Stimulated activated CD4-positive, alpha-beta T cell treated with anti-CD3 and anti-CD28 coated beads, Interleukin-15, amount 100 ng/mL, for 1 hour (primary cell): ENCODE measurements at places on chromosomes 11 and 22.

GRCh38 chr11:94513091-94513490, 830 bp downstream of the C11orf97 start:
- DNase-seq = no peak

DNA sequence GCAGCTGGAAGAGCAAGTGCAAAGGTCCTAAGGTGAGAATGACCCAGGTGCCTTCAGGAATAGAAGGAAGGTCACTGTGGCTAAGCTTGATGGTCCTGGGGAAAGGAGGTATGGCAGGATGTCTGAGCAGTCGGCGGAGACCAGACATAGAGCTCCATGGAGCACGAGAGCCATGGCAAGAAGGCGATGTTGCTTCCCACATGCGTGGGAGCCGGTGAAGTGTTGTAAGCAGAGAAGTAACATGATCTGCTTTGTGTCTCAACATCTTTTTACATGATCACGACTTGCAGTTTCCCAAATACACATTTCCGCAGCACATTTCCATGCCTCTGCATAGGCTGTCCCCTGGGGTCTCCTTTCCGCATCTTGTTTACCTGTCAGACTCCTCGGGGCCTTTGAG, 231.9 kb downstream of the KIRREL3 start:
- no peak for DNase-seq

DNA sequence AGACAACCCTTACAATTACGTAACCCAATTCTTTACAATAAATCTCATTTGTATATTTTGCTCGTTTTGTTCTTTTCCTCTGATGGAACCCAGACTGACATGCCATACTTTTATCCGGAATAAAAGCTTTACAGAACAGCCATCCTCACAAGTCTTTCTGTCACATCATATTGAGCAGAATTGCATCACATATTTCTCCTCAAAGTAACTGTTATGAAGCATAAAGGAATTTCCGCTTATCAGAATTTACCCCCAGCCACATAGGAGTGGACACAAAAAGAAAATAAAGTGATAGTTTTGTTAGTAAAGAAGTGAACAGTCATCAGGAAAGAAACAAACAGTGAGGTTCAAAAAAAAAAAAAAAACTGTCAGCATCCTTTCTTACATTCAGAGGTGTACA, 539.5 kb upstream of the LUZP2 start:
- DNase-seq = no peak

GRCh38 chr11:119520966-119521365, 98.0 kb upstream of the THY1 start:
- no peak for DNase-seq

- no peak for DNase-seq
Observed at GRCh38 chr22:30718938-30719337, 24.3 kb downstream of the OSBP2 start.

DNA sequence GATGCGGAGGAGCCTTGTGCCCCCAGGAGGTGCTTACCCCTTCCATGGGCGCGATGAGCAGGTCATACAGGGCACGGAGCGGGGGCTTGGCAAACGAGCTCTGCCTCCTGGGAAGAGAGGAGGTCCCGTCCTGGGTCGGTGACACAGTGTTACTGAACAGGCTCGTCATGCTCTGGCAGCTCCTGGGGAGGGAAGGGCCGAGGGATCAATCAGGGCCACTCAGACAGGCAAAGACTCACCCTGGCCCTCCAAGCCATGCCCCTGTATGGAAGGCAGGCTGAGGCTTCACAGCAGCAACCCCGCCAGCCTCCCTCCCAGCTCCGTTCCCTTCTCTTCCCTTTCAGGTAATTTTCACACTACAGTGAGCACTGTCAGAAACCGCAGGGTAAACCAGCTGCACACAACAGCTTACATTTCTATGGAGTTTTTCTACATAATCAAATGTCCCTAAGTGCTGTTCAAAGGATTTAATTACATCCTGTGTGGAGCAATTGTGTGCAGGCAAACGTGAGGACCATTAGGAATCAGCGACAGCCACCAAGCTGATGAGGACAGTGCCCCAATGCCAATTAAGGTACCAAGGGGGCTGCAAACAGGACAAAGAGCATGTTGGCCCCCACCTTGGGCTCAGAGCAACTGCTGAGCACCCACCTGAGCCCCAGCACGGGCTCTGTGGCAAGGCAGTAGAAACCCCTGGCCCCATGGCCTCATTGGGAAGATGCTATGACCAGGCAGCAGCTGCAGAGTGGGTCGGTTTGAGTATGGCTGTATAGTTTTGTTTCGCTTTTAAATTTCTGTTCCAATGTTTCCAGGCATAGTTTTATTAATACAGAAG, 95.4 kb upstream of the PITPNB start:
- DNase-seq = no peak

DNA sequence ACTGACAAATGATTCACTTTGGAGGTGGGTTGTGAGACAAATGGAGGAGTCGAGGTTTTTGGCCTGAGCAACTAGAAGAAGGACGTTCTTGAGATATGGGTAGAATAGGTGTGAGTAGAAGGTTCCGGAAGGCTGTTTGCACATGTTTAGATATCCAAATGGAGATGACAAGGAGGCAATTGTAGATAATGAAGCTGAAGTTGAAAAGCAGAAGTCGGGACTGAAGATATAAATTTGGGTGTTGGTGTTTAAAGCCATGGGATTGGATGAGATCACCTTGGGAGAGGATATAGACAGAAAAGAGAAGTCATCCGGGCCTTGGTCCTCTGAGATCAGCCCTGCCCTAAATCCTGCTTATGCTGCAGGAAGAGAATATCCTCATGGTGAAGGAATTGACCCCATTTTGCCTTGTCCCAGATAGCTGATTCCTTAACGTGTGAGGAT, 75.5 kb upstream of the CD44 start:
- DNase-seq = no peak

- DNase-seq = no peak
Observed at GRCh38 chr22:44220727-44221680, 40.3 kb downstream of the PARVG start.

DNA sequence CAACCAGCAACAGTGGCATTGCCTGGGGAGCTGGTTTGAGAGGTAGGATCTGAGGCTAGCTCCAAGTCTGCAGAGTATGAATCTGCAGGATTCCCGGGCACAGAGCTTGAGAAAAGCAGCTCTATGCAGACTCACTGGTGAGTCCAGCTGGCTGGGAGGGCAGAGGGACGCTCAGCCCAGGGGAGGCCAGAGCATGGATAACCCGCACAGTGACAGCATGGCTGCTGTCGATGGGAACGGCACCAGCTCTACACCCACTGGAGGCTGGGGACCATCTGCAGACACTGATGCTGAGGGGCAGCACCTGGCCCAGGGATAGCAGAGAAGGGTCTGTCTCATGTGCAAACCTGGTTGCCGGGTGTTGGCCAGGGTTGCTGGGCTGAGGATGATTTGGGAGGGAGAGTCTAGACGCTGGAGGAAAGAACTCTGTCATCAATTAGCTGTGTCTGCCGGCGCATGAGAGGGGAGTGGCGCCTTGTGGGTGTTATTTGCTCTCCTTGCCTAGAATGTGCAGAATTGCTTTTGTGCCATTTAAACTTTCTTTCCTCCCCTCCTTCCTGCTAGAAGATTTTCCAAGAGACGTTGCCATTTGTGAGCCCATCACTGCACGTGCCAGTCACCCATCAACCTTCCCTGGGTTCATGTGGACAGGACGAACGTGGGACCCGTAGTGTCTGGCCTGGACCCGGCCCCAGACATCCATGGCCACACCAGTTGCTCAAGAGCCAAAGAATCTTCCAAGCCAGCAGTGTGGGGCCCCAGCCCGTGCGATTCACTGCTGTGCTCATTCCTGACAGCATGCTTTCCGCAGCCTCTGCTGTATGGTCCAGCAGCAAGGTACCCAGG, 19.1 kb upstream of the LINC01488 start:
- DNase-seq = no peak

DNA sequence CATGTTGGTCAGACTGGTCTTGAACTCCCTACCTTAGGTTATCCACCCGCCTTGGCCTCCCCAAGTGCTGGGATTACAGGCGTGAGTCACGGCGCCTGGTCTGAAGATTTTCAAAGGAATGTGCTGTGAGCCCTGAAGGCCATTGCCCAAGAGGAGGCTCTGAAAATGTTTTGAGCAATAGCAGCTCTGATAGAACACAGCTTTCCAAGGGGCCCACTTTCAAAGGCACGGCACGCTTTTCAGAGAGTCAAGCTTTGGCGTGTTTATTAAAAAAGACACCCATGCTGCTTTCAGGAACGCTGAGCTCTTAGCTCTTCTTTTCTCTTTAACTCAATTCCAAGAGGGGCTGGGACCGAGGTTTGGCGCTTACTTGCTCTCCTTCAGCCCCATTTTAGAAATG, 73.8 kb upstream of the CDON start:
- no peak for DNase-seq

DNA sequence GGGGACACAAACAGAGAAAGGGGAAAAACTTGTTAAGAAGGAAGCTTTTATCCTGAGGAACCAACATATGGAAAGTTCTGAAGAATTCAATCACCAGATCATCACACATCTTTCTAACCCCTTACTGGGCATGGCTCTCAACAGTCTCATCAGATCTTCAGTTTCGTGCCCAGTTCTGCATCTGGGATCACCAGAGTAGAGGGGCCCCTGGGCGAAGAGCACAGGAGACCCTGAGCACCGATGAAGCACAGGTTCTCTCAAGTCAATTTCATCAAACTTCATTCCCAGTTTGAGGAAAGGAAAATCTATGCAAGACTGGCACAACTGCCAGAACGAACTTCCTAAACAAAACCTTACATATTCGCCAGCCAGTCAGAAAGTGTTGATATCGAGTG, 8.5 kb upstream of the PYGM start:
- no peak for DNase-seq

GRCh38 chr22:38282397-38282796, 9.6 kb upstream of the TMEM184B start:
- no peak for DNase-seq

DNA sequence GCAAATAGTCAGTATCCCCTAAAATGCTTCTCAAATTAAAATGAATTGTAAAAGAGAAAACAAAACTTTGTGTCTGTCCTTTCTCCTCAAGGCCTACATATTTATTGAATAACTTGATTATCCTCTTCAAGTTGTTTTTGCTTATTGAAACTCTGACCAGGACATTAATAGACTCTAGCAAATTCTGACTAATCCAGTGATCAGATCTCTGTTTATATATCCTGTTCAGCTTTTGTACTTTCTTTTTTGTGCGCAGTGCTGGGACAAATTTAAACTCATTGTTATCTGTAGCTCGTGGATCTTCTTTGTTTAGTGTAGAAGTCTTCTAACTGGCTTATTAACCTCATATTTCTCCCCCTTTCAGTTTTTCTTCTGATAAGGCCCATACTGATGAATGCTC, 139.9 kb upstream of the SORL1-AS1 start:
- DNase-seq = no peak

DNA sequence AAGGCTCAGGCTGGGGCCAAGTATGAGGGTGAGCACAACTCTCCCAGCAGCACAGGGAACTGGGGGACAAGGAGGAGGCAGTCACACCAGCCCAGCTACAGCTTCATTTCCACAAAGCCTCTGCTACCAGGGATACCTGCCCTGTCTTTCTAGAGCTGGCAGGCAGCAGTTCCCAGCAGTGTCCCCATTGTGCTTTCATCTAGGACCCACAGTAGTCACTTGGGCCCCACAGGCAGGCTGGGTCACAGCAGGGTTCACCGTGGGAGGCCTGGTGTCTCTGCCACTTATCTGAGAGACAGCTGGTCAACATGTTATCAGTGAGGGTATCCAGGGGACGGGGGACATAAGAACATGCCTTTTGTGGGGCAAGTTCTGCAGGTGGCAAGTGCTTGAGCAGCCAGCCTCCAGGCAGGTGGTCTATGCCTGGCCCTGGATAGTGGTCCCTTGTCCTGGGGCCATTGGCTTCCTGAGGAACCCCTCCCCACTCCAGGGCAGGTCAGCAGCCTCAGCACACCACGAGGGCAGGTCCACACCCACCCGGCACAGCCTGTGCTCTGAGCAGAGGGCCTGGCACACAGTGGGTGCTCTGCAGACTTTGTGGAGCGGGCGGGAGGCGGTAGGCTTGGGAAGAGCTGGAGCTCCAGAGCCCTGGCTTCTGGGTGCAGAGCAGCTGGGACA, 29.9 kb downstream of the GNAZ start:
- no peak for DNase-seq

DNA sequence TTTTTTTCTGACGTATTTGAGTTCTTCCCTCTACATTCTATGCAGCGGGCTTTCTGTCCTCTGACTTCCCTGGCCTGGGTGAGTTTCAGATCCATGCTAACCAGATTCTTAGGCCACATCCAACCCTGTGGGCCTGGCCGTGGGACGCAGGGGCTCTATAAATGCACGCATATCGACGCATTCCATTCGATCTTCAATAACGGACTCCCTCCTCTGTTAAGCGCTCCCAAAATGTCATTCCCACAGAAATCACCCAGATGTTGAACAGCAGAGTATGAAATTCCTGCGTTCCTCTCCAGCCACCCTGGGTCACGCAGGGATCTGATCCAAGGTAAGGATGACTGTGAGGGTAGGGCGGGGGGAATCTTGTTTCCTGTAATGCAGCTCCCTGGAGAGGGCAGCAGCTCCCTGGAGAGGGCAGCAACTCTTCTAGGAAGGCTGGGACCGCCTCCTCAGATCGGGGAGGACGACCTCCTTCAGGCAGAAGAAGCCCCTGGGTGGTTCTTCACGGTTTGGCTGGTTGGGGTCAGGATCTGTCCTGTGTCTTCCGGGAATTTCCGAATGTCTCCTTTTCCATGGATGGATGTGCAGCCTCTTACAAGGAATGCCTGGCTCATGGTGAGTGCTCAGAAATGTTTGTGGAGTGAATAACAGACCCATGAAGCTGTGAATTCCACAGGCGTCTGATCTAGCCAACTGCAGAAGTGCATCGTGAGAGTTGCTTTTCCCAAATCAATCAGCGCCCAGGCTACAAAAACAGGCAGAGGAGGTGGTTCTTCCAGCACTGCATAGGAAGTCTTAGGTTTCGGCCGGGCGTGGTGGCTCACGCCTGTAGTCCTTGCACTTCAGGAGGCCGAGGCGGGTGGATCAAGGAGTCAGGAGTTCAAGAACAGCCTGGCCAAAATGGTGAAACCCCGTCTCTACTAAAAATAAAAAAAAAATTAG, 12.2 kb downstream of the MRGPRD start:
- DNase-seq = no peak

GRCh38 chr22:39625569-39626537, 55.3 kb downstream of the CACNA1I start:
- no peak for DNase-seq

GRCh38 chr11:80822308-80822707, 1381.5 kb upstream of the TENM4 start:
- no peak for DNase-seq

DNA sequence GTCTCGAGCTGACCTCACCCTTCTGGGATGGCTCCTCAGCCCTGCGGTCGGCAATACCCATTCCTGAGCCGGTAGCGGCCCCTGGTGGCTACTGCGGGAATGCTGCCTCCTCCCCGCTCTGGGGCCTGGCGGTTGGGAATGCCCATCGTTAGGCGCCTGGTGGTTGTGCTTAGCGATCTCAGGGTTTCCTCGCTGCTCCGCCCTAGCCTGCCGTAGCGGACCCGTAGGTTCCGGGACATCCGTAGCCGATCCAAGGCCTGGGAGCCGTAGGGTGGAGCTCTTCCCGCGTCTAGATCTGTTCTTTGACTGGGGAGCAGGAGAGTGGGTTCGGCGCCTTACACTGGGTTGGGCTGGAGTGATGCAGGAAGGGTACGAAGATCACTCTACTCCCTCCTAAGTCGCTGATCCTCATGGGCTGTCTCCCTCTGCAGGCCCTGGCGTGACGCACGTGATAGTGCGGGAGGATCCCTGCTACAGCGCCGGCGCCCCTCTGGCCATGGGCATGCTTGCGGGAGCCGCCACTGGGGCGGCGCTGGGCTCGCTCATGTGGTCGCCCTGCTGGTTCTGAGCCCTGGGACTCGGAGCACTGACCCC, 14.8 kb downstream of the PLEKHB1 start:
- DNase-seq = peak; percentile 85

- DNase-seq = no peak
Observed at GRCh38 chr11:129933262-129933661, 37.9 kb upstream of the NFRKB start.

GRCh38 chr11:73972187-73972586, 10.5 kb downstream of the UCP2 start:
- DNase-seq = no peak
